Motor neuron (in vitro differentiated cells): ENCODE measurements at places on chromosomes 5 and 9.

DNA sequence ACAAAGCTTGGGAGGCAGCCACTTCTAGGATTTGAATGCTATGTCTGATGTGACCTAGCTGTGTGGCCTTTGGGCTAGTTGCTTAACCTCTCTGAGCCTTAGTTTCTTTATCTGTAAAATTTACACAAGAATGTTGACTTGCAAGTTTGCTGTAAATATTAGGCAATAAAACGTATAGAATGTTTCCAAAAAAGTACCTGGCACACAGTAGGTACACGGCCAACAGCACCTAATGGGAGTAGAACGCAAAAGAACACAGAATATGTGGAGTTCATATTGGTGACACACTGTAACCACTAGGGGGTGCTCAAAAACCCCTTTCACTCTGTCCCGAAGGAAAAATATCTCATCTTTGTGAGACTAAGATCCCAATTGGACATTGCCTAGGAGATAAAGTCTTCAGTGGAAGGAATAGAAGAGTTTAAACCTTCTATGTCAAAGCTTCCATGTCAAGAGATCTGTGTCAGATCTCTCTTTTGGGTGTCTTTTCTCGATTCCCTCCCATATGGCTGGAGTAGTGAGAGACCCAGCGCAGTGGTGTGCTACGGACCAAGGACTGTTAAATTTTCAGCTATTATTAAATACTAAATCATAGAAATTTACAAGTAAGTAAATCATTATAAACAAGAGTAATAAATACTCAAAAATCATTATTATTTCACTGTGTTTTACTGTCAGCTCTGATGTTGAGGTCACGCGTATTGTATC is 145.4 kb upstream of the RAD23B start:
- ATAC-seq, result no peak

GRCh38 chr5:99058466-99058865 is 129.7 kb upstream of the CHD1 start:
- no peak for ATAC-seq

DNA sequence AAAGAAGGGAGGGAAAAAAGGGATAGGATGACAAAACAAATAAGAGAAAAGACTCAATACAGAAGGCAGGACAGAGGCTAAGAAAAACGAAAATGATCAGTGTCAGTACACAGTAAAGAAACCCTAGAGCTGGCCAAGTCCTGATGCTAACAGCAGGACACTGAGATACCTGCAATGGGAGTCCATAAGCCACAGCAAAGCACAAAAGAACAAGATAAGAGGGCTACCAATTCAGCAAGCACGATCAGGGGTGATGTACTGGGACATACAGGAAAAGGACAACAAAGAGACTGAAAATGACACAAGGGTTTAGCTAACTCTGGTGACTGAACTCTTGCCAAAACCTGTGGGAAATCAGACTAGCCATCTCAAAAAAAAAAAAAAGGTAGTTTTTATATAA is 1072.6 kb upstream of the COX7C start:
- no peak for ATAC-seq

GRCh38 chr9:88984543-88984883 is 6.8 kb upstream of the S1PR3 start:
- no peak for ATAC-seq

DNA sequence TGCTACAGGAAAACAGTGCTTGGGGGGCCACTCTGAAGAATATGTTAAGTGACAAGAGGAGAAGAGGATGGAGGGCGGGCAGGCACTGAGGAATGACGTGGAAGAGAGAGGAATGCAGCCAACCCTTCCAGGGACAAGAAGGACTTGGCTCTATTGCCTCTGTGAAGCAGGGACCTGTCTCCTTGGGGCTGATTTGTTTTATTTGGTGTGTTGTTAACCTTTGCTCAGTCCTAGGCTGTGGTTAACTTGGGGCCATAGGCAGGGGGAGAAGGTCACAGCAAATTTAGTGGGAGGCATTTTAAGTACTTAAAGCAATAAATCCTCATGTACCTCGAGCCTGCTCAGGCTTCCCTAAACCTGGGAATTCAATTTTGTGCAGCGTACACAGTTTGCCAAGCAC is 39.9 kb downstream of the KIF4B start:
- ATAC-seq, result no peak

GRCh38 chr5:97021416-97021815 is 85.5 kb downstream of the LNPEP start:
- no peak for ATAC-seq

- ATAC-seq, result no peak
Measured at GRCh38 chr9:114460513-114461199, 44.6 kb downstream of the WHRN start.

DNA sequence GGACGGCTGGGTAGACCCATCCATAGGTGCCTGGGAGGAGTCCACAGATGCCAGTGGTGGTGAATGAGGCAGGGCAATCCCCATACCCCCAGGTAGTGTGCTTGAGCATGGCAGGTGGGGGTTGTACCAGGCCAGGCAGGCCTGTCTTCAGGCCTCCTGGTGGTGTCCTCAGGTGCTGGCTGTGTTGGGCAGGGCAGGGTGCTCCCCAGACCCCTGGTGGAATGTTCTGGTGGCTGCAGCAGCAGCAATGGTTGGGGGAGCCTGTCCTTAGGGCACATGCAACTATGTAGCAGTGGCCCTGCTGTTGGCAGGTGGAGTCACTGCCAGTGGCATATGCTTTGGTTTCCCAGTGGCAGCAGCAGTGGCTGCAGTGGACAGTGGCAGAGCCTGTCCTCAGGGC is 10.0 kb downstream of the ALG2 start:
- ATAC-seq, result no peak

DNA sequence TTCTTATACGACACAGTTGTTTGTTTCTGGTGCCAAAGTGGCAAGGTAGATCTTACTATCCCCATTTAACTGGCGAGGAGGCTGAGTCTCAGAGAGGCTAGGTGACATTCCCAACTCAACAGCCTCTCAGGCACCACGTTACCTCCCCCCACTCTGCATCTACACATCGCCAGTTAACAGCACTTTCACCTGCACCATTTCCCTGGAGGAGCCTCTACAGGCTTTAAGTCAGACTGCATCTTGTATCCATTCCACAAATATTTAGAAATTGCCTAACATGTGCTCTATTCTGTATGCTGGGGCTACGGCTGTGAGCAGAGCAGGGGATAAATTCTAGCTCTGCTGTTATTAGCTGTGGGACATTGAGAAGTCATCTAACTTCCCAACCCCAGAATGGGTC is 168.6 kb downstream of the INSYN2B start:
- no peak for ATAC-seq

DNA sequence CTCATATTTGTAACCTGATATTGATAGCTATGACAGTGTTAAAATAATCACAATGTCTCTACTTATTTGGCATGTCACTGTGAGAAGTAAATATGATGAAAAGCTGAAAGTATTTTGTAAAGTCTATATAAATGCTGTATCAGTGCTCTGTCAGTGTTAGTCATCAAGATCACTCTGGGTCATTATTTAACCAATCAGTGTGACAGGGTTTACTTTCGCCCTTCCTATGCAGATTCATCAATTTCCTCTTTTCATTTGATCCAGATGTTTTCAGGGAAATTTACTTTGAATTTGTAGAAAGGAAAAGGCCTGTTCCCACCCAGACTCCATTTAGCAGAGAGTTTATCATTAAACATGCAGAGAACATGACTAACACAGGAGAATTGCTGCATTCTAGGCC is 9.9 kb upstream of the PCSK5 start:
- no peak for ATAC-seq

DNA sequence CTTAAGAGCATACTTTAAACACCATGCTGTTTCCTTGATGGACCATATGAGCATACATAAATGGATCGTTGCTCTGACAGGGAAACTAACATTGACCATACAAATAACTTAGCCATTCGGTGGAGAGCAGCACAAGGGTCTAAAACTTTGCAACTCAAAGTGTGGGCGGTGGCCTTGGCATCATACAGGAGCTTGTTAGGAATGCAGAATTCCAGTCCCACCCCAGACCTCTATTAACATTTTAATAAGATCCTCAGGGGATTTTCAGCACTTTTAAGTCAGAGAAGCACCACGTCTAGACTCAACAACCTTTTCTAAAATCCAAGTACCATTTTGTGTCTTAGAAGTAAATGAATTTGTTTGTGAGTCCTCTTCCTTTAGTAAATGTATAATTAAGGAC is 260.9 kb downstream of the EBF1 start:
- ATAC-seq, result no peak

GRCh38 chr9:129278391-129279237 is 100.6 kb upstream of the IER5L start:
- ATAC-seq, result peak; percentile 69

DNA sequence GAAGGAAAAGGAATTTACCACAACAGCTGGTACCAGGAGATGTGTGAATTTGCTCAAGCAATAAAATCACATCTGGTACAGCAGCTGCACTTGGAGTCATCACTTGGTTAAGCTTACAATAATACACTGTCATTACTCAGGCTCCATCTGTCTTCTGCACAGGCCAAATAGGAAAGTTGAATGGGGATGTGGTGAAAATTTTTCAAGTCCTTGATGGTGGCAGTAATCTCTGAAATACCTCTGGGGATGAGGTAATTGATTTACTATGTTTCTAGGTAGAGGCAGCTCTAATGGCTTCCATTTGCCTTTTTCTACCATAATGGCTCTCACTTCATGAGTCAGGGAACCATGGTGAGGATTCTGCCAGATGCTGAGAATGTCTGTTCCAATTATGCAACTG is 206.8 kb upstream of the ATP10B start:
- no peak for ATAC-seq

DNA sequence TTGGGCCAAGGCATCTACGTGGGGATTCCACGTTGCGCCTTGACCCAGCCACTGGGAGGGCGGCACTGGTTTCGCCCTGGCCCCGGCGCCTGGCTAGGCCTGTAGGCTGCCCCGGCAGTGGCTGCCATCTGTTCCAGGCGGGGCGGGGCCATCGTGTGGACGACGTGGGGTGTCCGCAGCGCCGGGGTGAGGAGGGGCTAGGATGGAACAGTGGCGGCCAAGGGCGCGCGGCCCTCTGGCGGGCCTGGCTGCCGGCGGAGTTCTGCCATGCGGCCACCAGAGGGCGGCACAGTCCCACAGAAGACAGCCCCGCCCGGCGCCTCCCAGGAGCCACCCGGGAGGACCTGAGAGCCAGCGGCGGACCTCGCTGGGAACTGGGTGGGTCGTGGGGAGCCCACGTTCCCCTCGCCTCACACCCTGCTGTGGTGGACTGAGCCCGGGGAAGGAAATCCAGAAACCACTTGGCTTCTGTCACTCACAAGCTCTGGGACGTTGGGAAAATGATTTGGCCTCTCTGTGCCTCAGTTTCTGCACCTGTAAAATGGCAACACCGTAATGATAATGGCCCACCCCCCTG is 22.6 kb upstream of the RAPGEF1 start:
- peak; percentile 97 for ATAC-seq

DNA sequence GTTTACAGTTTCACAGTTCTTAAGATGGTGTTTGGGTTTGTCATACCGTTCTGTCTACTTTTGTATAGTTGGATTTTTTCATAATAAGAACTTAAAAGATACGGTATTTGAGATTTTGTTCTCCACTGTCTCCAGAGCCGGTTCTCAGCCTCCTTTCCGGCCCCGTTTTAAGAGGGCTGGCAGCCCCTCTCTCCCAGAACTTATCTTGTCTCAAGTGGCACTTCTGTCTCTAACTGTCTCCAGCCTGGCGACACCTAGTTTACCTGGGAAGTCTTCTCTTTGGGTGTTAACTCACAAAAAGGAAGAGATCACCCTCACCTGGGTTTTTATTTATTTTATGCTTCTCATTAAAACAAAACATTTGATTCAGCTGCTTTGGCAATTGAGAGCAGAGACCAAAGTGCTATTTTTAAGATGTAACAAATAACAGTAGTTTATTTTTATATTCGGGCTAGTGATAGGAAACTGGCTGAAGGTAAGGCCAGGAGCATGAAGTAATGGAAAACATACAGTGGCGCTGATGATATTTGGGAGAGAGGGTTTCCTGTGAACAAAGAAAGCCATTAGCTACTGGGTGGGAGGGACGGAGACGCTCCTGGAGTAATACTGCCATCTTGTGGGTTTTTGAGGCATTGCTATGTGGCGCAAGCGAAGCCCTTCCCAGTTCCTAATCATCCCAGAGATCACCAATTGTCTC is 48.3 kb downstream of the ACER2 start:
- peak; percentile 87 for ATAC-seq

GRCh38 chr5:16007750-16008415 is 171.7 kb downstream of the MARCHF11 start:
- no peak for ATAC-seq

DNA sequence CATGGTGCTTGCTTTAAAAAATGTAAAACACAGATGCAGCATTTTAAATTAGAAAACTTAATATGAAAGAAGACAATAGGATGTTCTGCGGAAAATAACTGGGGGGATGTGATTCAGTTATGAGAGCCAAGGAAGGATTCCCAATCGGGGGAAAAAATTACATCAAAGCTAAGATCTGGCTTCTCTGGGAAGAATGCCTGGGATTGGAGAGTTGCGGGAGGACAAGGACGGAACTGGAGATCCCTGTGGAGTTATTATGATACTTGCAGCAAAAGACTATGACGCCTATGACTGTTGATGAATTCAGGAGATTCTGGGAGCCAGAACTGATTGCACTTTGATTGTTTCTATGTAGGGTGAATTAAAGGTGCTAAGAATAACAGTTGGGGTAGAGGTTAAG is 24.6 kb downstream of the MTX3 start:
- no peak for ATAC-seq

DNA sequence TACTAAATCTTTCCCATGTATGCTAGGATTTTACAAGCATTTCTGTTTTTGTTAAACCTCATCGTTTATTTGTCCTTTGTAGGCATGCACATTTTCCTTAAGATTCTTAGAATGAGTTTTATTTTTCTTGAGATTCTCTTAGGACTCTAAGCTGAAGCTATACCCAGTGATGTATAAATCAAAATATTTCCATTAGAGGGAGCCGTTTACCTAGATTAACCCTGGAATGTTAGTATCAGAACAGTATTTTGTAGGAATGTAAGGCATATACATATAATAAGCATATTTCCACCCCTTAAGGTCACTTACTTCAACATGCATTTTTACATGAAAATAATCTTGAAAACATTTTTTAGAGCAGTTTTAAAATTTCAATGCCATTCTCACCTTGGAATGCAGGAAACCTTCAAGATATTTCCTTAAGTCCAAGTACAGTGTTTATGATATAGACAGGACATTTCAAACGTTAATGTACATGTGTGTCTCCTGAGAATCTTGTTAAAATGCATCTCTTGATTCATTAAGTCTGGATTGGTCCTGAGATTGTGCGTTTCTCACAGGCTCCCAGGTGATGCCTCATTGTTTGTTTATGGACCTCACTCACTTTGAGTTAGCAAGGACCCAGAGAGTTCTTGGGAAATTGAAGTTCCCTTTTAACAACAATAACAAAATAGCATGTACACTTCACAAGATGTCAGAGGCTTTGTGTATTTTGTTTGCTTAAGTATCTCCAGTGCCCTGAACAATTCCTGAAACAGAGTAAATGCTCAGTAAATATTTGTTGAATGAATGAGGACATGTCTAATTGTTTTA is 34.9 kb upstream of the FCHO2 start:
- no peak for ATAC-seq

GRCh38 chr9:121362813-121363621 is 7.0 kb downstream of the STOM start:
- ATAC-seq, result peak; percentile 59

GRCh38 chr9:3343671-3344070 is 182.1 kb downstream of the RFX3 start:
- ATAC-seq, result no peak
